T-cell (primary cell): ENCODE measurements at places on chromosomes 4 and X.

GRCh38 chrX:100356351-100356896, 53.6 kb downstream of the PCDH19 start:
- no peaks in the 10 kb centered on the region for H3K36me3 ChIP-seq
- no peaks in the 10 kb centered on the region for H3K27me3 ChIP-seq
- H3K27ac ChIP-seq, result no peak overlapping the region
- H3K4me3 ChIP-seq, result no peak overlapping the region
- no peaks in the 10 kb centered on the region for H3K4me1 ChIP-seq
- no peak for DNase-seq

- H3K36me3 ChIP-seq, result no peaks in the 10 kb centered on the region
- no peaks in the 10 kb centered on the region for H3K4me1 ChIP-seq
- no peak for DNase-seq
- H3K27ac ChIP-seq, result no peak overlapping the region
- no peaks in the 10 kb centered on the region for H3K27me3 ChIP-seq
Observed at GRCh38 chr4:134078230-134078914, 123.2 kb downstream of the PABPC4L start.

GRCh38 chr4:152700151-152700550, 20.4 kb upstream of the TMEM154 start:
- no peaks in the 10 kb centered on the region for H3K27me3 ChIP-seq
- no peak overlapping the region for H3K27ac ChIP-seq
- H3K4me3 ChIP-seq, result no peak overlapping the region
- H3K36me3 ChIP-seq, result no peaks in the 10 kb centered on the region
- peaks cover 5% of the 10 kb centered on the region for H3K4me1 ChIP-seq
- no peak for DNase-seq

GRCh38 chr4:69523385-69524132, 27.9 kb upstream of the UGT2B4 start:
- no peak for DNase-seq
- no peaks in the 10 kb centered on the region for H3K4me1 ChIP-seq
- no peaks in the 10 kb centered on the region for H3K27me3 ChIP-seq
- H3K4me3 ChIP-seq, result no peak overlapping the region
- H3K36me3 ChIP-seq, result no peaks in the 10 kb centered on the region
- no peak overlapping the region for H3K27ac ChIP-seq

- no peaks in the 10 kb centered on the region for H3K36me3 ChIP-seq
- peaks cover 1% of the 10 kb centered on the region for H3K27me3 ChIP-seq
- H3K4me1 ChIP-seq, result peaks cover 16% of the 10 kb centered on the region
- DNase-seq, result no peak
- H3K27ac ChIP-seq, result no peak overlapping the region
- no peak overlapping the region for H3K4me3 ChIP-seq
Observed at GRCh38 chr4:6655924-6656323, 15.4 kb downstream of the MRFAP1 start.

- H3K27me3 ChIP-seq, result no peaks in the 10 kb centered on the region
- H3K36me3 ChIP-seq, result no peaks in the 10 kb centered on the region
- no peaks in the 10 kb centered on the region for H3K4me1 ChIP-seq
- no peak for DNase-seq
- H3K27ac ChIP-seq, result no peak overlapping the region
Observed at GRCh38 chr4:26476545-26476944, 13.7 kb downstream of the CCKAR start.

DNA sequence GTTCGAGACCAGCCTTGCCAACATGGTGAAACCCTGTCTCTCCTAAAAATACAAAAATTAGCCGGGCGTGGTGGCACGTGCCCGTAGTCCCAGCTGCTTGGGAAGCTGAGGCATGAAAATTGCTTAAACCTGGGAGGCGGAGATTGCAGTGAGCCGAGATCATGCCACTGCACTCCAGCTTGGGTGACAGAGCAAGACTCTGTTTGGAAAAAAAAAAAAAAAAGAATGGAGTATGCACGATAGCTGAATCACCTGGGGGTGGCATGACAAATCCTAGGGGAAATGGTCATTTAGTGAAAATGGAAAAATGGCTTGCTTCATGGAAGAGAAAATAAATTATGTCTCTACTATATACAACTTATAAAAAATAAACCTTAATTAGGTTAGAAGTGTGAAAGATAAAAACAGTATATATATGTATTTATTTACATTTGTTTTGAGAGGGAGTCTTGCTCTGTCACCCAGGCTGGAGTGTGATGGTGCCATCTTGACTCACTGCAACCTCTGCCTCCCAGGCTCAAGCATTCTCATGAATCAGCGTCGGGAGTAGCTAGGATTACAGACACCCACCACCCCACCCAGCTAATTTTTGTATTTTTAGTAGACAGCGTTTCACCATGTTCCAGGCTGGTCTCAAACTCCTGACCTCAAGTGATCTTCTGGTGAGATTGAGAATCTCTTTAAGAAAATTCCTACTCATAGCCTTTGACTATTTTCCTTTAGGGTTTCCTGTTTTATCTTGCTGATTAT, 19.3 kb upstream of the ING2 start:
- no peaks in the 10 kb centered on the region for H3K36me3 ChIP-seq
- H3K27me3 ChIP-seq, result no peaks in the 10 kb centered on the region
- H3K4me1 ChIP-seq, result no peaks in the 10 kb centered on the region
- no peak overlapping the region for H3K4me3 ChIP-seq
- H3K27ac ChIP-seq, result no peak overlapping the region

DNA sequence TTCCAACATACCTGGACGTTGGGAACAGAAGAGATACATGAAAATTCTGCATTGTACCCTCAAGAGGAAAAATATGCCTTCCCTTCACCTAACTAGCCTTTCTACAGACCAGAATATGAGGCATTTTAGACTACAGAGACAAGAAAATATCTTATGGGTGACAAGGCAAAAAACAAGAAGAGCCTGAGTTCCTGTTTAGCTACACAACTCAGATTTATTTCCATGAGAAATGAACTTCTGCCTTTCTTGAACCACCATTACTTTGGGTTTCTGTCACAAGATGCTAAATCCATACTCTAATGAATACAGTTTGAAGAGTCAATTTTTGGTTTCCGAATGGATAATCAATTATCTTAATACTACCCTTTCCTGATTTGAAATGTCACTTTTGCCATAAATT, 18.7 kb downstream of the RCHY1 start:
- H3K4me1 ChIP-seq, result no peaks in the 10 kb centered on the region
- no peaks in the 10 kb centered on the region for H3K27me3 ChIP-seq
- H3K27ac ChIP-seq, result no peak overlapping the region
- peaks cover 4% of the 10 kb centered on the region for H3K36me3 ChIP-seq

- no peak overlapping the region for H3K4me3 ChIP-seq
- no peak for DNase-seq
- peaks cover 10% of the 10 kb centered on the region for H3K27me3 ChIP-seq
- H3K4me1 ChIP-seq, result no peaks in the 10 kb centered on the region
- H3K36me3 ChIP-seq, result no peaks in the 10 kb centered on the region
Observed at GRCh38 chr4:15163284-15163645, 161.0 kb downstream of the CPEB2 start.

DNA sequence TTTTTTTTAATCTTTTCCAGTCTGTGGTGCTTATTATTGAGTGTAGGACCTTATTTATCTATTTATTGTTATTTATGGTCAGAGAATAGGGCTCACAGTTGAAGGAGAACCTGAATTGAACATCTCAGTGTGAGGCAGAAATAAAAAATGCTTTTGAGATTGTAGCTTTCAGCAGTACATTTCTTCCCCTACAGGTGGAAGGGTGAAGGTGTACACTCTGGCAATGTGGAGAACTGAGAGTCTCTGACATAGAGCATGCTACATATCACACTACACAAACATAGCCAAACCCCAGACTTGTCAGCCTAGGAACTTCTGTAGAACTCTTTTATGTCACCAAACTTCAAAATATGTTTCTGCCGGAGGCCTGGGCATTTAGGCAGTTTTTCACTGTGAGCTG, 140.2 kb downstream of the STIM2 start:
- no peak for DNase-seq
- peaks cover 16% of the 10 kb centered on the region for H3K36me3 ChIP-seq
- H3K27me3 ChIP-seq, result no peaks in the 10 kb centered on the region
- peaks cover 7% of the 10 kb centered on the region for H3K4me1 ChIP-seq

DNA sequence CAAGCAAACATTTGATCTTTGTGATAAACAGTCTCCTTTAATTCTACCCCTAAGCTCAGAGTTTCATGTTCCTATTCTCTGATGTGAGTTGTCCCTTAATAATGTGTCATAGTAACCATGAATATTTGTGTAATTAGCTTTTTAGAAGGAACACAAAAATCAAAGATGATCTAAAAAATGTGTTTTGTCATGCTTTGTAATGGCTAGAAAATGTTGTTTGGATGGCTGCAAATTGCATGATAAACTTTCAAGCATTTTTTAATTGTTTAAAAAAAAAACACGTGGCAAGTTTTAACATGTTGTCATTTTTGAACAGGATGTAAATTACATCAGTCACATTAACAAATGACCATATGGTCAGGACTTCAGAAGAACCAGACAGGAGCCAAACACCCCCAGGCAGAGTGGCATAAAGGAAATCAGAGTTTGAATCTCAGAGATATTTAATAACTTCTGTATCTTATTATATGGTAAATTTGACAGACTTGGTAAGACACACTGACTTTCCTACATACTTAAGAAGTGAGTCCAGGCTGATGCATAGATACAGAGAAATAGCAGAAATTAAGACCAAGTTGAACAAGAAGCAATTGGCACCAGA, 223.9 kb upstream of the VEGFC start:
- H3K36me3 ChIP-seq, result no peaks in the 10 kb centered on the region
- H3K27ac ChIP-seq, result no peak overlapping the region
- H3K4me1 ChIP-seq, result no peaks in the 10 kb centered on the region
- no peak overlapping the region for H3K4me3 ChIP-seq

DNA sequence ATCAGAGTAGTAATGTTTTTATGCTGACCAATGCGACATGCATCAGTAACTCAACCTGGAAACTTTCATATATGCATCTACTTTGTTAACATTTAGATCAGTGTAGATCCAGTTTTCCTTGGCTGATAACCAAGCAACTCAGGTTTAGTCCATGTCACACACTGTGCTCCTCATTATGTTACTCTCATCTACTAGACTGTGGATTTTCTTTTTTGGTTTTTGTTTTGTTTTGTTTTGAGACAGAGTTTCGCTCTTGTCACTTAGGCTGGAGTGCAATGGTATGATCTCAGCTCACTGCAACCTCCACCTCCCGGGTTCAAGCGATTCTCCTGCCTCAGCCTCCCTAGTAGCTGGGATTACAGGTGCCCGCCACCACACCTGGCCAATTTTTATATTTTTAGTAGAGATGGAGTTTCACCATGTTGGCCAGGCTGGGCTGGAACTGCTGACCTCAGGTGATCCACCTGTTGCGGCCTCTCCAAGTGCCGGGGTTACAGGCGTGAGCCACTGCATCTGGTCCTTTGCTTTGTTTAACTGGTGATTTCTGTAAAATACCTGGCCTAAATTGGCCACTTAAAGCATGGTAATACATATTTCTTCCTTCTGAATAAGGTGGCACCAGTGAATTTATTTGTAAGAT, 48.6 kb downstream of the SMARCAD1 start:
- H3K27me3 ChIP-seq, result no peaks in the 10 kb centered on the region
- DNase-seq, result no peak
- no peak overlapping the region for H3K4me3 ChIP-seq
- H3K36me3 ChIP-seq, result peaks cover 27% of the 10 kb centered on the region
- H3K4me1 ChIP-seq, result no peaks in the 10 kb centered on the region

DNA sequence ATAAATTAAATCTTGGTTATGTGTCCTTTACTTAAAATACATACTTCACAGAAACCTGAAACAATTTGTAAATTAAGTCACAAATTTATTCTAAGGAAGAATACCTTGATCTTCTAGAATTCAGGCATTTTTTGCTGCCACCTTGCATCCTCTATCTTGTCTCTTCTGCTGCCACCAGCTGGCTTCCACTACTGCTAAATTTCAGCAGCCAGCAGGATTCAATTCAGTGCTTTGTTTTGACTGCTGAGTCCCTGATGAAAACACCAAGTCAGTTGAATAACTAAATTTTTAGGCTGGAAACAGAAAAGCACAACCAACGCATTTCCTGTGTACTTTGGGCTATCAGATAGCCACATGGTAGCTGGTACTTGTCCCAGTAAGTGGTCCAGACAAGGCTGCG, 2.4 kb upstream of the MBTPS2 start:
- H3K4me3 ChIP-seq, result no peak overlapping the region
- H3K27ac ChIP-seq, result no peak overlapping the region
- H3K36me3 ChIP-seq, result no peaks in the 10 kb centered on the region
- peaks cover 7% of the 10 kb centered on the region for H3K4me1 ChIP-seq

GRCh38 chr4:105306158-105306781, 159.6 kb downstream of the TET2 start:
- H3K4me1 ChIP-seq, result no peaks in the 10 kb centered on the region

- no peak overlapping the region for H3K27ac ChIP-seq
- no peak overlapping the region for H3K4me3 ChIP-seq
- H3K27me3 ChIP-seq, result no peaks in the 10 kb centered on the region
- no peaks in the 10 kb centered on the region for H3K4me1 ChIP-seq
- H3K36me3 ChIP-seq, result no peaks in the 10 kb centered on the region
Observed at GRCh38 chrX:93874554-93874953, 200.5 kb downstream of the FAM133A start.

GRCh38 chr4:5992171-5992827, 25.9 kb downstream of the C4orf50 start:
- no peaks in the 10 kb centered on the region for H3K27me3 ChIP-seq
- no peaks in the 10 kb centered on the region for H3K4me1 ChIP-seq
- no peaks in the 10 kb centered on the region for H3K36me3 ChIP-seq
- no peak for DNase-seq
- no peak overlapping the region for H3K27ac ChIP-seq
- no peak overlapping the region for H3K4me3 ChIP-seq

GRCh38 chr4:83830138-83830888, 294.4 kb downstream of the GPAT3 start:
- no peaks in the 10 kb centered on the region for H3K36me3 ChIP-seq
- no peaks in the 10 kb centered on the region for H3K27me3 ChIP-seq
- DNase-seq, result no peak
- no peak overlapping the region for H3K4me3 ChIP-seq
- H3K27ac ChIP-seq, result no peak overlapping the region
- no peaks in the 10 kb centered on the region for H3K4me1 ChIP-seq

- no peaks in the 10 kb centered on the region for H3K4me1 ChIP-seq
- DNase-seq, result no peak
- H3K4me3 ChIP-seq, result no peak overlapping the region
- H3K27ac ChIP-seq, result no peak overlapping the region
- no peaks in the 10 kb centered on the region for H3K27me3 ChIP-seq
- no peaks in the 10 kb centered on the region for H3K36me3 ChIP-seq
Observed at GRCh38 chr4:111631215-111631999, 513.8 kb upstream of the FAM241A start.

DNA sequence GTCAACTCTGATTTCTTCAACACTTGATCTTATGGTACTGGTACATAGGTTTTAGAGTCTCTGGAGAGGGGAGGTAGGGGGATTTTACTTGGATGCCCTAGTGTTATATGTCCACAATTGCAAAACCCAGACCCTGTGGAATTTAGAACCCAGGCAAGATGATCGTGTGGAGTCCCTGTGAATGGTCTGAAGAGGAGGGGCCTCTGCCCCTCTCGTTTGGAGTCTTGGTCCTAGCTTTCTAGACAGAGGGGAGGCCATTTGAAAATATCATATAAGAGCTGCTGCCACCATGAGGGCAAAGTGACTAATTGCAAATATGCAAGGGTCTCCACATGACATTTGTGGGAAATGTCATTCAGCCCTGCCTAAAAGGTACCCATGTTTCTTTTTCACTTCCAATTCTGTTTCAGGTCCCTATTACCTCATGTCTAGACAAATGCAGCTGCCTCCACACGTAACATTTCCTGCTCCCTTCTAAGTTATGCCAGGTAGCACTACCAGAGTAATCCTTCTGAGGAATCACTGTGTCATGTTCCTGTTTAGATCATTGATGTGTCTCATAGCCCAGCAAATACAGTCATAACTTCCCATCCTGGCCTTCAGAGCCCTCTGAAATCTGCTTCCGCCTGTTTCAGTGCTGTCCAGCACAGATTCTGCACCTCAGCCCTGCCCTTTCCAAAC, 126.8 kb downstream of the KLHL8 start:
- DNase-seq, result peak; percentile 32
- no peak overlapping the region for H3K4me3 ChIP-seq
- H3K27me3 ChIP-seq, result no peaks in the 10 kb centered on the region
- no peaks in the 10 kb centered on the region for H3K4me1 ChIP-seq
